B cell (primary cell): ENCODE measurements at places on chromosomes 12 and 14.
A peak's percentile ranks its signal among the peaks of the same experiment; 100 is the strongest.

DNA sequence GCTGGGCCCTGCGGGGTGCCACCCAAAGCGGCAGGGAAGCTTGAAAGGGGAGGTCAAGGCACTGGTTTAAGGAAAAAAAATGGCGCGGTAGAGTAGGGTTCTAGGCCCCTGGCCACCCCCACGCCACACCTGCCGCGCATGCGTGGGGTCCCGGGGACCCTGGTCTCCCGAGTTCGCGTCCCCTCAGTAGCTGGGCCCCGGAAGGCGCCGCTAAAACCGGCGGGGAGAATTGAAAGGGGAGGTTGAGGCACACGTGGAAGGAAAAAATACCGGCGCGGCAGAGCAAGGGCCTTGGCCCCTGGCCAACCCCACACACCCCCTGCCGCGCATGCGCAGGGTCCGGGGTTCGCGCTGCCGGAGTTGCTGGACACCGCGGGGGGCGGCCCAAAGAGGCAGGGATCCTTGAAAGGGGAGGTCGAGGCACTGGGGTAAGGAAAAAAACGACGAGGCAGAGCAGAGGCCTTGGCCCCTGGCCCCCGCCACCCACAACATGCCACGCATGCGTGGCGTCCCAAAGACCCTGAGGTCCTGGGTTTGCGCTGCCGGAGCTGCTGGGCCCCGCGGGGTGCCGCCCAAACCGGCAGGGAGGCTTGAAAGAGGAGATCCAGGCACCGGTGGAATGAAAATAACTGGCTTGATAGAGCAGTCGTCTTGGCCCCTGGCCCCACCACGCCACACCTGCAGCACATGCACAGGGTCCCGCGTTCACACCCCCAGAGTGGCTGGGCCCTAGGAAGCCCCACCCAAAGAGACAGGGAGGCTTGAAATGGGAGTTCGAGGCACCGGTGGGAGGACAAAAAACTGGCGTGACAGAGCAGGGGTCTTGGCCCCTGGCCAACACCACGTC, 314.5 kb downstream of the ALG10 start:
- no peak for DNase-seq

DNA sequence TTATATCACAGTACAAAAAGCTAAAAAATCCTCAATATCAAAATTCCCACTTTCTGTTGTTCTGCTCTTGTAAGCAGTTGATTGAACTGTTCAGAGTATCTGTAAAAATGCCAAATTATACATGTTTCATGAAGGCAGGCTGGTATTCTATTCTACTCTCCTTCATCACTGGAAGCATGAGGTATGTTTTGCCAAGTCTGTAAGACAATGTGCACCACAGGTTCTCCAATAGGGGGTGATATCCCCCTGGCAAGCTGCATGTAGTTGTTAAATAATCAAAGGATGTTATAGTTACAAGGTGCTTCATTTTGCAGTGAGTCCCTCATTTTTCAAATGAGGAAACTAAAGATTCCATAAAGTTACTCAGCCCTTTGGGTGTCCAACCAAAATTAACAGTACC, 15.1 kb upstream of the NEK9 start:
- DNase-seq = peak; percentile 43

DNA sequence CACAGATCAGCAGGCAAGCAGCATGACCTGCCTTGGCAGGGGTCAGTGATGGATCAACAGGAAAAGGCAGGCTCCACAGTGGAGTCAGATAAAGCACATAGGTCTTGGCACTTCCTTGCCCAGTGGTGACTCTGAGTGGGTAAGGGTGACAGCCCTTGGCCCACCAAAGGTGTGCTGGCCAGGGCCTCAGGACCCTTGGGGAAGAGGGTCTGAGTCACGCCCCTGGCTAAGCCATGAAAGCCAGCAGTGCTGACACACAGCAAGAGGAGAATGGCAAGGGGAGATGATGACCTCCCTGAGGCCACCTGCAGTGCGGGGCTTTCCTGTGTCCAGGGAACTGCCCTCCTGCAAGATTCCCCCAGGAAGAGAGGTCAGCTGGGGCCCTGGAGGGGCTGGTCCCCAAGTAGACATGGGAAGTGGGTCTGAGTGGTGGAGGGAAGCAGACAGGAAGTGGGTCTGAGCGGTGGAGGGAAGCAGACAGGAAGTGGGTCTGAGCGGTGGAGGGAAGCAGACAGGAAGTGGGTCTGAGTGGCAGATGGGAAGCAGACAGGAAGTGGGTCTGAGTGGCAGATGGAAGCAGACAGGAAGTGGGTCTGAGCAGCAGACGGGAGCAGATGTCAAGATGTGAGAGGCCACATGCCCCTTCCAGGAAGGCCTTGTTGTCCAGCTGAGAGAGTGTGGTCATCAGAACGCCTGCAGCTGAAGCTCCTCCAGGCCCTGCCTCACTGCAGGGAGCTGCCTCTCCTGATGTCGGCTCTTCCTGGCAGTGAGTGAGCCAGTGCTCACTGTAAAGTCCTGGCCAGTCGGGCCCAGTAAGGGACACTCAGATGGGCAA, 34.8 kb downstream of the DIO3 start:
- peak; percentile 28 for DNase-seq

DNA sequence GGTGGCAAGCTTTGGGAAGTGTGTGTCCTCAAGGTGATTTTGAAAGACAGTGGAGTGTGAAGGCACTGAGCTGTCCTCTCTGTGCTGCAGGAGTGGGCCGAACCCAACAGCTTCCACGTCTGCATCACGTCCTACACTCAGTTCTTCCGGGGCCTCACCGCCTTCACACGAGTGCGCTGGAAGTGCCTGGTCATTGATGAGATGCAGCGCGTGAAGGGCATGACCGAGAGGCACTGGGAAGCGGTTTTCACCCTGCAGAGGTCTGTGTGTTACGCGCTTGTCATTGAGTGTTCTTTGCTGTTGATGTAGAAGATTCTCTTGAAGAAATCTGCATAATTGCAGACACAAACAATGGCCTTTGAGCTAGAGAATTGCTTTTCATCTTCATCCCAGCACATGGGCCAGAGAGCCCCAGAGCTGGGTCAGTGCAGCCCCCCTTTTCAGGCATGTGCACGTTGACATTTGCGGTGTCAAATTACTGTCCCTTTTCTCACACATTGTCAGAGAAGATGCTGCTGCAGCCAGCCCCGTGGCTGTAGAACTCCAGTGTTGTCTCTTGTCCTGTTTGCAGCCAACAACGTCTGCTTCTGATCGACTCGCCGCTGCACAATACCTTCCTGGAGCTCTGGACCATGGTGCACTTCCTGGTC, 63.3 kb downstream of the EP400 start:
- no peak for DNase-seq

GRCh38 chr12:27915021-27915420, 57.5 kb downstream of the PTHLH start:
- no peak for DNase-seq

DNA sequence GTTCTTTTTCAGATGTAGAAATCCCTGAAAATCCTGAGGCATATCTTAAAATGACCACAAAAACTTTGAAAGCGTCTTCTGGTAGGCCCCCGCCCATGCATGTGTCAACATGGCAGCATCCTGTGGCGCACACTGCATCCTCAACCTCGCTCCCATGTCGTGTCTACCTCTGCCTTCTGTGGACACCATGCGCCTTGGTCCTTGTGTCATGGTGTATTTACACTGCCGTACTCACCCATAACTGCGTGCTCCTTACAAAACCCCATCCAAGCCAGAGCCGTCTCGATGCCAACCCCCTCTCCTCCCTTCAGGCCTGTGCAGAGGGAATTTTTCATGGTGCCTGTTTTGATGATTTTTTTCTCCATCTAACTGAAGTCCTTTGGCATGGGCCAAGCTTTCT, 78.9 kb downstream of the ESR2 start:
- no peak for DNase-seq

DNA sequence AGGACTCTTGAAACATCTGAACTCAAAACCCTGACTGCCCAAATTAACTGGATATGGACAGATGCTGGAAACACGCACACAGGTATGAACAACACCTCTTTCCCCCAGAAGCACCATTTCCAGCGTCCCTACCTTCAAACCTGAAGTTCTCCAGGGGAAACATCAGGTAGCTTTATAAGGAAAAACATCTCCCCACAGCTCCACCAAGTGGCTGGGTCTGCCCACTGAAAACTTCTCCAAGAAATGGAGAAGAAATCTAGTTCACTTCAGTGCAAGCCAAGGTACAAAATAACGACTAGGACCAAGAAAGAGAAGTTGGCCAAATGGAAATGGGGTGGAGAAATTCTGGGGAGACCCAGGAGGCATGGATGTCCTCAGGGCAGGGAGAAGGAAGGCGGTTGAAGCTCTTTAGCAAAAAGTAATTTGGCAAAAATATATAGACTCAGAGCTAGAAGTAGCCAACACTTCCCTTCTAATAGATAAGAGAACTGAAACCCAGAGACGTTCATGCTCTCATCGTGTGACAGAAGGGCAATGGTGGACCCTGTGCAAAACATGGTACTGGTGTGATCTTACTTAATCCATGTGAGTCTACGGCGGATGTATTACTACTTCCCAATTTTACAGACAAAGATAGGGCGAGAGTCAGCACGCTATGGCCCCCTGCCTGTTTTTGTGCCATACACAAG, 10.5 kb upstream of the NUAK1 start:
- no peak for DNase-seq

DNA sequence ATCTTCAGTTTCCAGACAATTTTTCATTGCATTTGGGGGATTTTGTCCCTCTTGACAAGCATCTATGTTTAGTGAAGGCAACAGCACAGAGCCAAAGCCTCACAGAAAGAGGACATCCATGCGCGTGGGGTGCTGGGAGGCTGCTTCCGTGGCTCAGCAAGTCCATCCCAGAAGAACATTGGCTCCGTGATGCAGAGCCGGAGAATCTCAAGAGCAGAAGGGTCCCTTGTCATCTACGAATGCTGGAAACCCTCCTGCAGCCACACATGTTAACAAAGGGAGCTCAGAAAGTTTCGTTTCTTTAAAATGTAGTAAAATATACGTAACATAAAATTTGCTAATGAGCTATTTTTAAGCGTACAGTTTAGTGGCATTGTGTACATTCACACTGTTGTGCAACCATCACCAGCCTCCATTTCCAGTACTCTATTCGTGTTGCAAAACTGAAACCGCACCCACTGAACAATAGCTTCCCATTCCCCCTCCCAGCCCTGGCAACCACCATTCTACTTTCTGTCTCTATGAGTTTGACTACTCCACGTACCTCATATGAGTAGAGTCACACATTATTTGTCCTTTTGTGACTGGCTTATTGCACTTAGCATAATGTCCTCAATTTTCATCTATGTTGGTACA, 185.9 kb downstream of the TTC7B start:
- no peak for DNase-seq

GRCh38 chr14:50831726-50832168, 785 bp upstream of the NIN start:
- DNase-seq = no peak

DNA sequence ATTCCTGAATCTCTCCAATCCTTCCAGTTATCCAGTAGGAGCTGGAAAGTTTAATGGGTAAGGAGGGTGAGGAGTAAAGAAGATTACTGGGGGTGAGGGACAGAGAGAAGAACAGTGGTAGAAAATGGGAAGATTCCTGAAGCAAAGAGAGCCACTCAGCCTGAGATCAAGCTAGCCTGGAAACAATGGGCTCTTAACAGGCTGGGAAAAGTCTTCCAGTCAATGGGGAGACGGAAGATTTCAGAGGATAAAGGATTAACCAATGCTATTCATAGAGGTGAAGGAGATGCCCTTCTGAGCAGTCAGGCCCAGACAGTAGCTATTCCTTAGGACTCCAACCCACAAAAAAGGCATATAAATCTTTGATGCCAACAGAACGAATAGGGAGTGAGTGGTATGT, 14.8 kb downstream of the GDF11 start:
- DNase-seq = no peak

DNA sequence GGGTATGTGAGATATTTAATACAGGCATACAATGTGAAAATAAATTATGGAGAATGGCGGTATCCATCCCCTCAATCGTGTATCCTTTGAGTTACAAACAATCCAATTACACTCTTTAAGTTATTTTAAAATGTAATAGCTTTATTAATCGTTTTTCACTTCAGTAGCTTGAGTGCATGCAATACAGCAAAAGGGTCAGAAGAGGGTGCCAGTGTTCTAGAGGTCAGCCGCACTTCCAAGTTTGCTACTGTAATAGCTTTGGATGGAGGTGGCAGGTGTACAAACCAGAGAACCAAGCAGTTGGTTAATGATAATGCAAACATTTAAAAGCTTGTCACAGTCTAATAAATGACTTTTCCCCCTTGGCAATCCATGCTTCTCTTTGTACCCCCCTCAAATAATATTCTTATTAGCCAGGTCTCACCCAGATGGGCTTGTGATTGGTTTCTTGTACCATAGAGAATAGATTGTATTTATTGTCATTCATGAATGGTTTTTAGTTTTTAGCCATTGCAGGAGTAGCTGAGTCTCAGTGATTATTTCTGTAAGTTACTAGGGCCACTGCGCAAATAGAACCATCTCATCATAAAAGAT, 127.0 kb downstream of the ERC1 start:
- DNase-seq = peak; percentile 80

DNA sequence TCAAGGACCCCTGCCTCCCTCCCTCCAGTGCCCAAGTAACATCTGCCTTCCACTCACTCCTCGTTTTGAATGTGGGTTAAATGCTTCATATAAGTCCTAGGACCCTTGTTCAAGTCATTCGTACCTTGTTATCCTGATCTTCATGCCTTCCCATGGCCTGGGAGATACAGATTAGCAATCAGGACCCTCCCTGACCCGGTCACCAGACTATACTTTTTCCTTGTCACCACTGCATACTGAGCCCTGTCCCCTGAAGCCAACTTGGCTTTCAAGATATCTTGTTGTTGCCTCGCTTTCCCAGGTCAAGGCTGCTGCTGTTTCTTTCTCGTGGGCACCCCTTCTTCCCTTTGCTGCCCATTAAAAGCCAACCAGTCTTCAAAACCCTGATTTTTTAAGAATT, 208.5 kb downstream of the ANO2 start:
- no peak for DNase-seq

DNA sequence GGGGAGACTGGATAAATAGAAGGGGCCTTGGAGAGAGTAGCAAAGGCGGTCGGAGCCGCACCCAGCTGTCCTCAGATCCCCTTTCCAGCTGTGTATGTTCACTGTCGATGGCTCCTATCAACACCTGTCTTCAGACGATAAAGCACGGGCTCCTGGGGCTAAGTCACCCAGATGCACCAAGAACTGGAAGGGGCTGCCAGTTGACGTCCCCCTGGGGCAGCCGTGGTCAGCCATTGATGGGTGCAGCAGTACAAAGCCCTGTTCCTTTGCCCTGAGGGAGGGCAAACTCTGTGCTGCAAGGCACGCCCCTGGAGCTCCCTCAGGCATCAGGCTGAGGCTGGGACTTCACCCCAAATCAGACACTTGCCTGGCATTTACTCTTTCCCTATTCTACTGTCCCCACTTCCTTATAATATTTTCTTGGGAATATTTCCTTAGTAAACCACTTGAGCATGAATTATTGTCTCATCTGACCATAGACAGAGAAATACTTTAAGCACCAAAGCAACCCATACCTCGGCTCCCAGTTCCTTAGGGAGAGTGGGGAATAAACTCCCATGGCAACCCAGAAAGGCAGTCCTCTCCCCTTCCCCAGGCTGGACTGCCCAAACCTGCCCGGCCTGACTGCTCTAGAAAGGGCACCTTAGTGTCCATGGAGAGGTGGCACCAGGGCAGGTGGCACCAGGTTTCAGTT, 59.6 kb upstream of the SCN8A start:
- DNase-seq = no peak

- peak; percentile 71 for DNase-seq
Measured at GRCh38 chr12:65170209-65170881, 962 bp downstream of the LEMD3 start.
